ENCODE measurements at places on chromosomes 1 and 21. TPM values are rescaled to one million over a fixed set of nuclear protein-coding genes. Genes with fewer than 3 reads are reported as not detected.

- DNase-seq = no peak
Measured at GRCh38 chr1:22754106-22754768, 43.6 kb downstream of the EPHB2 start.

DNA sequence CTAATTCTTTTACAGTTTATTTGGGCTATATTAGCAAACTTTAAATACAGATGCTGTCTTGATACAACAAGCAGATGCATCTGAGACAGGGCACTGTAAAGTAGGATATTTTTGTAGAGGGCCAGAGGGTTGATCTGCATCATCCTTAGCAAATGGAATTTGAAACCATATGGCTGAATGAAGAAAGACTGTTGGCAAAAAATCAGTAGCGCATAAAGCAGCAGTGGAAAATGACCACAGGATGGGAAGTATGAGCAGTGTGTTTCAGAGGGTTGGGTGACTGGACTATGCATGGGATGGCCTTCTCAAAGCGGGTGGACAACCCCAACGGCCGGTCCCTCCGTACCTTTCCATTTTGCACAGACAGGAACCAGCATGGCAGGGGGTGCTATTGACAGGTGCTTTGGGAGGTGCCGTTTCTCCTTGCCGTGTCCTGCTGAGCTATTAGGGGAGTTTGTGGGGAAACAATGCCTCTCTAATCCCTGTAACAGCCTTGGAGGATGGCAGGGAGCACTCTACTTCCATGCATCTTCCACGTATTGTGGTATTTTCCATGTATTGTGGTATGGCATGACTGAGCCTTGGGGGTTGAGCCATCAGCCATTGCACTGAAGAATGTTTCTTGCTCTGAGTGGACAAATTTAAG, 5.9 kb downstream of the LRRC8B start:
- no peak for DNase-seq

- DNase-seq = no peak
Measured at GRCh38 chr1:202317941-202318925, 23.5 kb downstream of the UBE2T start.

GRCh38 chr21:18776936-18777335, 373.4 kb upstream of the TMPRSS15 start:
- no peak for DNase-seq

GRCh38 chr1:9651565-9652378, at the start of gene PIK3CD:
Gene PIK3CD, plus strand, starts transcription at chr1:9651731. Its CDS starts 58,725 bp downstream, at chr1:9710456.
- peak; percentile 90 for DNase-seq

DNA sequence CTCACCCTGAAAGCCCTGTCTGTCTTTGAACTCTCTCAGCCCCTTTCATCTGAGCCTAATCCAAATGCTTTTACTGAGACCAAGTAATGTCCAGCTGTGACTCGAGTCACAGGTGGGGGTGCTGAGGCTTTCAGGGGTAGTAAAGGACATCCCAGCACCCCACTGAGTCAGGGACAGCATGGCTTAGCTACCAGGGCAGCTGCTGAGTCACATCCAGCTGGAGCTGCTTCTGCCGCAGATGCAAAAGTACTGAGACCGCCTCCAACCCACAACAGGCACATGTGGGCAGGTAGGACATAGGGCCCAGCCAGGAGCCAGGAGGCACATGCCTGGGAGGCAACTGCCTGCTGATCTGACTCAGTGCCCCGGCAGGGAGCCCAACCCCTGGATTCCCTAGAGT, 6.7 kb upstream of the VSIG8 start:
- no peak for DNase-seq

DNA sequence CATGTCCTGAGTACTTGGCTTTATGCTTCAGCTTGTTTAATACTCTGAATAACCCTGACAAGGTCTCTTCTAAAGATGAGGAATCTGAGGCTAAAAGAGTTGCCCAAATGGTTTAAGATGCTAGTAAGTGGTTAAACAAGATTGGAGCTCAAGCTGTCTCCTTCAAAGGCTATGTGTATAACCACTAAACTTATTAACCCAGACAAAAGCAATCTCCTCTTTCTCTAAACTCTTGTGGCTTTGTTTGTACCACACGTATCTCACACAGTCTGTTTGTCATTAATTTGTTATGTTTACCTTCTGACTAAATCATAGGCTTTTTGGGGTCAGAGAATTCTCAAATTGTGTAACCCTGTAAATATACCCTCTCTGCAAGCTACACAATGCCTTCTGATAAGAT, 89.9 kb downstream of the HMCN1 start:
- DNase-seq = no peak

GRCh38 chr21:29007810-29008209, 11.3 kb downstream of the RWDD2B start:
- no peak for DNase-seq

The SYTL1 gene
- 1.9 TPM for total RNA-seq

The CFAP298 gene
- 29.2 TPM for total RNA-seq

The PAX7 gene
- not detected for total RNA-seq

The WNT4 gene
- 0.10 TPM for total RNA-seq

All from mesenteric fat pad (tissue), 1 donor.